ENCODE measurements at places on chromosomes 12 and 14.
A peak's percentile ranks its signal among the peaks of the same experiment; 100 is the strongest.

- no peak for DNase-seq
These were observed 10.2 kb upstream of the YARS2 start for GRCh38 chr12:32765906-32766305.

DNA sequence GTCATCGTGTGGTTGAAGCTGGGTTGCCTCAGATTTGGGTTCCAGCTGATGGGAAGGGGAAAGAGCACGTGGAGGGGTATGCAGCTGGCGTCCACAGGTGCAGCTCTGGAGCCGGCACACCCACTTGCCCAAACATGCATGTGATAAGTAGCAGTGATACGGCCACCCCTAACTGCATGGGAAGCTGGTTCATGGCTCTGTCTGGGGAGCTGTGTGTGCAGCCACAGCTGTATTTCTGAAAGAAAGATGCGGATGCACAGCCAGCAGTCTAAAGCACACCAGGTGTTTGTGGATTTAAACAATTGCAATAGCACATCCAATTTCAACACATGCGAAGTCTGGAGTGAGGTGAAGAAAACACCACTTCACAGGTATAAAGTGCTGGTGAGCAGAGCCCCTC lies 181.4 kb downstream of the EFCAB11 start:
- no peak for DNase-seq

DNA sequence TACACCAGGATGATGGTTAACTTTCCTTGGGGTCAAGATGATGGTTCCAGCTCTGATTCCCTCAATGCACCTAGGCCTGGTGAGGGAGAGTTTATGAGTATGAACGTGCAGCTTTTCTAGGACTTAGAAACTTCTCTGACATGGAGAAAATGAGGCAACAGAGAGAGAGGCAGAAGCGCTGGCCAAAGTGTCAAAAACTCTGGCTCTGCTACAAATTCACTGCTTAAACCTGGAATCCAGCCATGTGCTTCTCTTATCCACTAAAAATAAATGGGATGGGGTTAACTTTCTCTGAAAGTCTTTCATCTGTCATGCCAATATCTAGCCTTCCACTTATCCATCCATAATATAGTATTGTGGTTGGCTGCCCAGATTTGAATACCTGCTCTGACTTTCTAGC lies 568.7 kb downstream of the MED13L start:
- DNase-seq = no peak

- DNase-seq = peak; percentile 86
These were observed 22.1 kb upstream of the NINJ2 start for GRCh38 chr12:685388-685787.

GRCh38 chr12:117408161-117408791 lies 46.9 kb upstream of the NOS1 start:
- DNase-seq = no peak

DNA sequence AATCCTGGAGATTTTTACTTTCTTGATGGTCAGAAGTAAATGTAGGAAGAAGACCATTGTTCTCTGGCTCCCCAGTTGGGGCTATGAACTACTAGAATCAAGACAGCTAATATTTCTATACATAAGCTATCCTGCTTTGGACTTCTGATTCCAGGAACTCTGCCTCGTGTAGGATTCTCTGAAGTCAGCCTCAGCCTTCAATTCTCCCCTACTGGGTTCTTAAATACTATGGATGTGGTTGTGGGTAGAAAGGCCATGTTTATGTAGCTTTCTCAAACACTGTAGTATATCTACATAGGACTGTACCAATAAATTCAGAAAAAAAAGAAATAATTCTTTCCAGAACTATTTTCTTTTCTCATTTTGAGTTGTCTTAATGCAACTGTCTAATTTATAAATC lies 302.5 kb downstream of the ITPR2 start:
- DNase-seq = peak; percentile 15

- no peak for DNase-seq
These were observed 280.5 kb downstream of the DPF3 start for GRCh38 chr14:72613231-72613974.

DNA sequence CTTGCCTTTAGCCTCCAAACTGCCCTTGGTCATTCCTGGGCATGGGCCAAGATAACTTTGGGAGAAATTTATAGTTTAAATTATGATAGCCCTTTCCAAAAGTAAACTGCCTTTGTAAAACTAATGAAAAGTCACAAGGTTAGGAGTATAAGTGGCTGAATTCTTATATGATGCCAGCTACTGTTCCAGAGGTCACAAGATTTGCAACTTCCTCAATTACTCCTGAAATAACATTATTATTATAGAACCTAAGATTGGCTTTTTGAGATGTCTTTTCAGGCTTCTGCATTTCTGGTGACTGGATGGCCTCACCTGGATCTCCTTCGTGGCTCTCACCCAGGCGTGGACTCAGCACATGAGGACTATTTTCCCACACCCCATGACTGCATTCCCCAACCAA lies 55.0 kb downstream of the OSBPL8 start:
- DNase-seq = no peak

GRCh38 chr12:2754208-2754607 lies 40.6 kb upstream of the FKBP4 start:
- no peak for DNase-seq

DNA sequence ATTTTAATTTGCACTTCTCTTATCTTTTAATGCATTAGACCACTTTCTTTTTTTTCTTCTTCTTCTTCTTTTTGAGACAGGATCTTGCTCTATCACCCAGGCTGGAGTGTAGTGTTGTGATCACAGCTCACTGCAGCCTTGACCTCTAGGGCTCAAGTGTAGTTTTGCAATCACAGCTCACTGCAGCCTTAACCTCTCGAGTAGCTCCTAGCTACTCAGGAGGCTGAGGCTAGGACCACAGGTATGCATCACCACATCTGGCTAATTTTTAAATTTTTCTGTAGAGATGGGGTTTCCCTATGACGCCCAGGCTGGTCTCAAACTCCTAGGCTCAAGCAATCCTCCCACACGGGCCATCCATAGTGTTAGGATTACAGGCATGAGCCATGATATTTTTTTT lies 12.7 kb downstream of the TMED8 start:
- no peak for DNase-seq

DNA sequence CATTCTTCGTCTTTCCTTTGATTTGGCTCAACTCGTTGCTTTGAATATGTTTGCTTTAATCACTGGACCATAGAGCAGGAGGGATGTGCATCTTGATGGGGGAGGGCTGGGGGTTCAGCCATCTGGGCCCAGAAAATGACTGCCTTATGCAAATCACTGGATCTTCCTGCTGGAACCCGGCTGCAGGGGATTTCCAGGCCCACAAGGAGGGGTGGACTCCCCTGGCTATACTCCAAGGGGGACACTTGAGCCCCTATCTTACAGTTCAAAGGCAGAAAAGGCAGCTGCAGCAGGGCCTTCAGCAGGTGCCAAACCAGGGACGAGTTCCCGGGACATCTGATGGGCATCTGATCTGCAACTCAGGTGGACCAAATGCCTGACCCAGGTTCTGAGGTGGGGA lies 122.5 kb downstream of the DICER1 start:
- no peak for DNase-seq

GRCh38 chr12:89476232-89476631 lies 48.4 kb downstream of the GALNT4 start:
- DNase-seq = no peak

GRCh38 chr12:91178781-91179180 lies 3.8 kb downstream of the DCN start:
- no peak for DNase-seq

- no peak for DNase-seq
These were observed 1.1 kb downstream of the SAV1 start for GRCh38 chr14:50666772-50667683.

GRCh38 chr12:59446116-59446515 lies 149.7 kb upstream of the SLC16A7 start:
- no peak for DNase-seq

DNA sequence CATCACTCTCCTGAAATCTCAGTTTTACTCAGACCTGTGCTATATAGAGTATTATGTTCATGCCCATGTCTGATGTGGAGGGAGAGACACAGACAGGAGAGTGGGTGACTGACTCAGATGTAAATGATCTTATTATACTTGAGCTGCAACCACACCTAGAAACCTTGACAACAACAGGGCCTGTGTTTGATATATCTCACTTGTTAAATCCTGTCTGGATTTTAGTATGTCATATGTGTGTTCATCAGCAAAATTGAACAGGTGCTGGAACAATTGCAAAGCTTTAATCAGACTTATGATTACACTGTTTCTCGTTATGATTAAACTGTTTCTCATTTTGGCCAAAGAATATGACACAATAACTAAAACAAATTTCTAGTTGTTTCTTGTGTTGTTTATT lies 37.7 kb downstream of the DIP2B start:
- no peak for DNase-seq

DNA sequence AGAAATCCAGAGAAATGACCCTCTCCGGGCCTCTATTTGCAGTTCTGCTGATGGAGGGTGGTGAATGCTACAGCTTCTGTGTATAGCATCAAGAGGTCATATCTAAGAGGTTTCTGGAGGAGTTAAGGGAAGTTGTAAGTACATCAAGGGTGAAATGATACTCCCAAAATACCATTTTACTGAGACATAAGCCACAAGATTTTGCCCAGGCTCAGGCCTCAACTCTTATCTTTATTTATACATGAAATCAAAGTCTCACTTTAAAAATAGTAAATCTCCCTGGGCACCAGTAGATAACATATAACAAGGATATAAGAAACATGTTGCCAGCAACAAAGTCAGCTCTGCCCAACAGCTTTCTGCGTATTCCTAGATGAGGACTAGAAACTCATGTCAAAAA lies 40.4 kb downstream of the NIN start:
- no peak for DNase-seq

DNA sequence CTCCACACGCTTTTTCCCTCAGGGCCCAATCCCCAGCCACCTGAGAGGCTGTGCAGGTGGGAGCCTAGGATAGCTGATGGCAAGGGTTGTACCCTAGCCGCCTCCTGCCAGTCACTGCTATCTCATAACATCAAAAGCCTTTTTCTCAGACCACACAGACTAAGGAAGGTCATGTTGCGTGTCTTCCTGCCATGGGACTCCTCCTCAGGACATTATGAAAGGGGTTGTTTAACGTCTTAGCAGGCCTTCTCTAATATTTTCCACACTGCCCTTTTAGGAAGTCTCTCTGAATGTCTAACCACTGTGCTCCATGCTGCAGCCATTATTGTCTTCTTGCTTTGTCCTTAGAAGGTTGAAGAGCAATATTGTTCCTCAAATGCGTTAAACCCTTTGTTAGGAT lies 7.6 kb upstream of the SMUG1 start:
- no peak for DNase-seq
